ENCODE measurements at places on chromosomes 5 and 9.

- DNase-seq = peak; percentile 53
These were observed at the start of gene PTGES for GRCh38 chr9:129752900-129753729. TSS of gene PTGES (minus strand) at chr9:129753042. CDS start at chr9:129753012, 30 bp downstream.

- DNase-seq = no peak
These were observed 113.2 kb downstream of the SEC61B start for GRCh38 chr9:99335280-99335679.

DNA sequence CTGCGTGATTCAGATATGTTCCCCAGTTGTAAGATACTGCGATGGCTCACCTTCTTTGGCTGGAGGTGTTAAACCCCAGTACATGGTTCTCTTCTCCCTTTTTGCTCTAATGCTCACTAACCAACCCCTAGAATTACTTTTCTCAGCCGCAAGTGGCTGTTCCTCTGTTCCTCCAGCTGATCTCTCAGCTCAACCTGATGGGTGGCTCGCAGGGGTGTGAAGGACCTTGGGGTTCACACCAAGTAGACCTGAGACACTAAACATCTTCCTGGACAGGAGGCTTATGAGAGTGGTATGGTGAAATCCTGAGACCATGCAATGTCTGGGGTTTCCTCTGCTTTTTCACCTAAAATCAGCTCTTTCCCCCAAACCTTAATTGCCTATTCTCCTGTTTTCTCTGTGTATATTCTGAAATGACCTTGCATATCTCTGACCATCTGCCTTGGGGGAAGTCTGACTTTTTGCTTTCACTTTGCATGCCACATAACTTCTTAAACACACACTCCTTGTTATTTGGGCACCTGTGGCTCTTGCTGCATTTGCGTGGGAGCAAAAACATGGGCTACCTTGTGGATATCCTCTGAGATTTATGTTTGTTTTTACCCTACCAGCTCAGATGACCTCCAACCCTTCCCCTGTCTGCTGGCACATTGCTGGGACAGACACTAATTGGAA lies 15.9 kb upstream of the IFNA14 start:
- DNase-seq = no peak

DNA sequence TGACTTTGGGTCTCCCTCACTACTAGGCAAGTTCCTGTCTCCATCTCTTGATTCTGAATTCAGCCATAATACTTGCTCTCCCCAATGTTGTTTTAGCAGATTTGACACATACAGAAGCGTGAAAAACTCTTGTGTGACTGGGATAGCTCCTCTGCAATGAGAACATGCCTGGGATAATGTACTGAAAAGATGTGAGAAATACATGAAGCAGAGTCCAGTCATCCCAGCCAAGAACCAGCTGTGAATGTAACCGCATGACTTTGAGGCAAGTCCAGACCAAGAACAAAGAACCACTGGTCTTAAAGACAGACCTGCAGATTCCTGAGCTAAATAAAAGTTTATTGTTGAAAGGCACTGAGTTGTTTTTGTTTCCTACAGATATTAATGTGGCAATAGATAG lies 135.0 kb downstream of the NMUR2 start:
- DNase-seq = no peak

DNA sequence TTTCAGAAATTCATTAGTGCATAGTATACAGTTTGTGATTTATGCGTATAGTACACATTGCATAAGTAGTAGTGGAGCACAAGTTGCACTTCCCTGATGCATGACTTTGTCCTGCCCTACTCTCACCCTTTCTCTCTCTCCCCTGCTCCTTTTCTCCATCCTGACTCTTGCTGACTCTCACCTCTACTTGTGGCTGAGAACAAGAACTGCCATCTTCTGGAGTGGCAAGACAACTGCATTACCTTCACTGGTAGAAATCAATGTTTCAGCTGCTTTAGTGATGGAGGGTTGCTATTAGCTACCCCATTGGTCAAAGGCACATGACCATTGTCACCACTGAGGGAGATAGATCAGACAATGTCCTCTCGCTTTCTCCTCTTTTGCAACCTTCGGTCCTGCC lies 26.9 kb downstream of the SPEF2 start:
- DNase-seq = no peak

DNA sequence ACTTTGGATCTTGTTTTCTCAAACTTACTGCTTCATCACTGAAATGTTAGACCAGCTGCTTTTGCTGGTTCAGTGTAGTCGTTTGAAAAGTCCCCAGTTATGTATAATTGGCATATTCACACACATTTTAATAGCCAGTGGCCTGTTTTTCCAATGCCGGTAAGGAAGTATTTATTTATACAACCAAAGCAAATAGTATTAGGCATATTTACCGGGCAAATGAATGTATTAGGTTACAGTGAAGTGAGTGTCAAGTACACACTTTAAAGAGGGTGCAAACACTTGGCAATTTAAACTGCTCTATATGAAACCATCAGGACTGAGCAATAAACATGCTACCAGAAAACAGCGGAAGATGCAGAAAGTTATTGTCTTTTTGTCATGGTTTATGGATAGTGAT lies 242.9 kb downstream of the MCTP1 start:
- no peak for DNase-seq

DNA sequence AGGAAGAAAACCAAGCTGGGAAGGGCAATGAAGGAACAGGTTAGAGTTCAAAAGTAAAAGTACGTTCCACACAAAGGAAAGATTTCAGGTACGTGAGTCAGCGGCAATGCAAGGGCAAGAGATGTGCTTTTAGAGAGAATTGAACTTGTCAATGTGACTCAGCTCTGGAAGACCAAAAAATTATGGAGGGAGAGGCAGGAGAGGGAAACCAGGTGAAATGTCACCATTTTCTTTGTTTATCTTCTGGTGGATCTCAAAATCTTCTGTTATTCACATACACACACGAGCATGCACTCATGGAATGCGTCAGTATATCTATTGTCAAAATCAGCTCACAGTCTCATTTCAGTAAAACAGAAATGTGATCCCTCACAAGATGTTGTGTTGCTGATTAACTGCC lies 148.8 kb upstream of the RFX3 start:
- no peak for DNase-seq

DNA sequence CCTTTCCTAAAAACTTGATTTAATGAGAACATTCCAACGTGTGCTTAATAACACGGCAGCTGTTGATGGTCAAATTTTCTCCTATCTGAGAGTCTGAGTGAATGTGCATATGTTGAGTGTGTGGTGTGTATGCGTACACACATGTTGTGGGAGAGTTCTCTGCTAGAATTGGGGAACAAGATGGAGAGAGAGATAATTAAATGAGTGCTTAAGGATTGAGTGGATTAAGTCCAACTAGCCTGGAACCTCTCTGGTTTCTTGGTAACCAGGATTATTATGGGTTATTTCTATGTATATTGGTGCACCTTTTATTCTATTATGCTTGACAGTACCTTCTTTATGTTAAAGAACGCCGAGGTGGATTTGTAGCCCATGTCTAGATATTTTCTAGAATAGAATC lies 36.4 kb upstream of the TNFAIP8 start:
- no peak for DNase-seq

GRCh38 chr5:36602704-36603321 lies 3.6 kb upstream of the SLC1A3 start:
- DNase-seq = no peak

DNA sequence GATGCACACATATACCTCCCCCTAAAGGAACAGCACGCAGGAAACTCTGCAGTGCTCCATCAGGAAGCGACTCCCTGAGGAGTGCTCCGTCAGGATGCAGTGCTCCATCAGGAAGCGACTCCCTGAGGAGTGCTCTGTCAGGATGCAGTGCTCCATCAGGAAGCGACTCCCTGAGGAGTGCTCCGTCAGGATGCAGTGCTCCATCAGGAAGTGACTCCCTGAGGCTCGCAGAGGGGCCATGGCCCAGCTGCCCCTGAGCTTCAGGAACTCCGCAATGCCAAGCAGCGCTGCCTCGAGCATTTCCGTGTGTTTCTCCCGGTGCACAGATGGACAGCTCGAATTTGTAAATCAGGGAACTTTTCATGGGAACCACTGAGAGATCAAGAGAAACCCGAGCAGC lies 88.1 kb downstream of the PAX5 start:
- DNase-seq = no peak

DNA sequence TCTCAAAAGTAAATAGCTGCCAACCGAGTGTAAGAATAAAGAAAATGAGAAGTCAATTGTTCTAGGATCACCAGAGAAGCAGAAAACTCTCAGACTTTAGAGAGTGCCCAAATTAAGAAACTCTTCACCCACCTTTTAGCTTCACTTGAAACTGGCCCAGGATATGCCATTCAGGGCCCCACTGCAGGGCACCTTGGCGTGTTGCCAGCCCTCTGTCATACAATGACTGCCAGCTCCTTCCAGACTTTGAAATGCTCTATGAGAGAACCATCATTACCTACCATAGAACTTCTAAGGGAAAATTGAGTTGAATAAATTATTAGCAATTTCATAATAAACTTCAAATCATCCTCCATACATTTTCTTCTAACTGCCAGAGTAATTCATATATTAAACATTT lies 240.5 kb downstream of the CETN3 start:
- no peak for DNase-seq

GRCh38 chr9:131144201-131144600 lies 18.8 kb downstream of the NUP214 start:
- DNase-seq = no peak

GRCh38 chr5:88836195-88836838 lies 46.7 kb downstream of the MEF2C start:
- DNase-seq = no peak

DNA sequence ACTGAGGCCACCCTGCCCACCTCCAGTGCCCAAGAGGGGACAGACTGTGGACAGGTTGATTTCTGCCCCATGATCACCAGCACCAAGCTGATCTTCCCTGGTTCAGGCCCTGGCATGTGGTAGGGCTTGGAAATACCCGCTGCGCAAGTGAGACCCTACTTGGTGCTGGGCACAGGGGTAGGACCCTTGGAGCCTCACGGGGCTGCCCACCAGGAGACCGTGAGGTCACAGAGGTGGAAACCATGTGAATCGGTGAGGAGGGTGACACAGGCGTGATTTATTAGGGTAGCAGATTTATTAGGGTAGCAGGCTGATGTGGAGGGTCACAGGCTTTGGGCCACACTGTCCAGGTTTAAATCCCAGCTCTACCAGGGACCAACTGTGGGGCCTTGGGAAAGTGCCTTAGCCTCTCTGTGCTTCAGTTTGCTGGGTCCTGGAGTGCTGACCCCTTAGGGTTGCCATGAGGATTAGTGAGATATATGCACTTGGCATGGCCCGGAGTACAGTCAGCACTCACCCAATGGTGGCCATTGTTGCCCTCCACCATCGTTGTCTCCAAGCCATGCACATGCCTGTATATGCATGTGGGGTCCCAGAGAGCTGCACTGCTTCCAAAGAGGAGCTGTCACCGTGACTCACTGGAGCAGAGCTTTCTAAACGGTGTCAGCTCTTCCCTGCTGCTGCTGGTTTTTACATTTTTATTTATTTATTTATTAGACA lies 20.9 kb upstream of the DUSP1 start:
- no peak for DNase-seq

GRCh38 chr5:116651653-116652052 lies 77.0 kb upstream of the SEMA6A start:
- DNase-seq = no peak

- DNase-seq = no peak
These were observed 197.5 kb downstream of the ARHGEF28 start for GRCh38 chr5:73823508-73823925.

DNA sequence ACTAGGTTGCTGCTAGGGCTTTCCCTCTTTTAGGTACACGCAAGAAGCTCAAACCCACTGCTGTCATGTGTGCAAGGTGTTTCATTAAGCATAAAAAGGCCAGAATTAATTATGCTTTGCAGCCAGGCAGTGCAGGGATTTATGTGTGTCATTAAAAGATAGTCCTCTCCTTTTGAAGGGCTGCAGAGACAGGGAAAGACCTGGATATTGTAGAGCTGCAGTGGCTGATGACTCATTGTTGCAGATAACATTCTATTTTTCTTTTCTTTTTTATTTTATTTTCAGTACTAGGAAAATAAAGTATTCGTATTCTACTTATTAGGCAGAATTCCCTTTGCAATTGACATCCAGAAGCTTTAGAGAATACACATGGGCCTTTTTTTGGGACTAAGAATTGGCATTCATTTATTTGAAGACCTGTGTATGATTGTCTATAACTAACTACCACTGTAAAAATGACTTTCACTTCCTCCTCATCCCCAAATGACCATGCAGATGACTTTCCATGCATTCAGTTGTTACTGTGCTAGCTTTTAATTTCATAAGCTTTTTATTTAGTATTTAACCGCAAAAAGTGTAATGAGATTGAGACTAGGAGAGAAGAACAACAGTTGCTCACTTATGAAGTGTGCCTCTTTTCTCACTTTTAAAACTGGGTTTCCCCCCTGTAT lies 113.0 kb downstream of the PAM start:
- no peak for DNase-seq

- no peak for DNase-seq
These were observed 25.6 kb upstream of the RICTOR start for GRCh38 chr5:39099831-39100230.

GRCh38 chr9:82590845-82591244 lies 472.1 kb downstream of the RASEF start:
- no peak for DNase-seq

- no peak for DNase-seq
These were observed 299.2 kb downstream of the CD180 start for GRCh38 chr5:66897356-66897755.

DNA sequence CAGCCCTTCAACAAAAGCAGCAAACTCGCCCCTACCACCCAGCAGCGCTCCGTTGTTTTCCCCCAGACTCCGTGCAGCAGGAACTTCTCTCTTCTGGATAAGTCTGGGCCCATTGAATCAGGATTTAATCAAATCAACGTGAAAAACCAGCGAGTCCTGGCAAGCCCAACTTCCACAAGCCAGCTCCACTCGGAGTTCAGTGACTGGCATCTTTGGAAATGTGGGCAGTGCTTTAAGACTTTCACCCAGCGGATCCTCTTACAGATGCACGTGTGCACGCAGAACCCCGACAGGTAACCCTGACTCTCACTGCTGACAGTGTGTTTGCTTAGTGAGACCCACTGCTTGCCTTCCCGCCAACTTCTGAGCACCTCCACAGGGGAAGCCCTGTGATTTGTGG lies 81.8 kb downstream of the PRDM6 start:
- no peak for DNase-seq

- DNase-seq = no peak
These were observed 1724.3 kb upstream of the C9orf72 start for GRCh38 chr9:29297592-29297991.

- no peak for DNase-seq
These were observed 58.6 kb upstream of the PPARGC1B start for GRCh38 chr5:149671544-149671943.

GRCh38 chr9:28032268-28032590 lies 458.9 kb upstream of the C9orf72 start:
- no peak for DNase-seq
